Activated T-helper 2 cell treated with anti-CD3 and anti-CD28 coated beads, Interferon-gamma antibody, Interleukin-2, Interleukin-4, amounts not matched to agents 10 μg/mL and 5 μg/mL and 100 μg/mL, durations not matched to agents 14 hours and 24 hours and 36 hours (primary cell): ENCODE measurements at places on chromosomes 11 and 22. TPM values are rescaled to one million over a fixed set of nuclear protein-coding genes. Genes with fewer than 3 reads are reported as not detected.

- H3K4me1 ChIP-seq = peaks cover 2% of the 10 kb centered on the region
- no peaks in the 10 kb centered on the region for H3K36me3 ChIP-seq
- DNase-seq = no peak
- no peak overlapping the region for H3K27ac ChIP-seq
- no peak overlapping the region for H3K4me3 ChIP-seq
These were observed 309.1 kb downstream of the SWAP70 start for GRCh38 chr11:9972989-9973388.

DNA sequence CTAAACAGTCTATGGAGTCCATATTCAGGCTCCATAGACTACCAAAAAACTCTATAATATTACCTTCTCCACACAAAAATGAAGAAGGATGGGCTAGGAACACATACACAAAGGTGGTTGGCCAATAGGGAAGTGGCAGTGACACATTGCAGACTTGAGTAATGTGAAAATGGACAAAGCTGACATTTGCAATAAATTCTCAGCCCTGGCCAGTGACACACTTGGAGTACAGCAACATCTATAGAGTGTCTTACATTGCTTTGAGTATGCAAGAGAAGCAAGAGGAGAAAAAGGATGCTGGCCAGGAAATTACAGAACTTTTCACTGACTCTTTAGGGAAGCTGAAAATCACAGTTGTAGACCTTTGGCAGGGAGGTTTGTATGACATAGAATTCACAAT lies 7.3 kb upstream of the OR52W1 start:
- DNase-seq = no peak
- no peak overlapping the region for H3K27ac ChIP-seq
- no peaks in the 10 kb centered on the region for H3K36me3 ChIP-seq
- H3K4me3 ChIP-seq = no peak overlapping the region
- peaks cover 6% of the 10 kb centered on the region for H3K27me3 ChIP-seq

DNA sequence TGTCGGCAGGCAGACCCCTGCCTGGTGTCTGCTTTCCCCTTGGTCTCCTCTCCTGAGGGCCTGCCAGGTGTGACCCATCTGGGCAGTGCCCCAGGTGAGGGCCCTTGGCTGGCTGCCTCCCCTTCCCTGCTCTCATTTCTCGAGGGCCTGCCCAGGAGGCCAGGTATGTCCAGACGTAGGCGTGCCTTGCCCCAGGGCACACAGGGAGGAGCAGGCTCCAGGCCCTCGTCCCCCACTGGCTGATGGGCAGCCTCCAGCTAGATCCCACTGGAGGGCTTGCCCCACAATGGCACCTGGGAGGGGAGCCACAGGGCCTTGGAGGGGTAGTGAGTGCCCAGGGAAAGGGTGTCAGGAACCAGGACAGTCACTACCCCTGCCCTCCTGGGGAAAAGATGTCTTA lies 95.9 kb downstream of the CACNA1I start:
- peaks cover 13% of the 10 kb centered on the region for H3K36me3 ChIP-seq
- DNase-seq = no peak
- no peak overlapping the region for H3K27ac ChIP-seq
- H3K4me3 ChIP-seq = no peak overlapping the region

GRCh38 chr11:117584056-117584830 lies 212.8 kb downstream of the DSCAML1 start:
- no peaks in the 10 kb centered on the region for H3K36me3 ChIP-seq
- H3K4me3 ChIP-seq = no peak overlapping the region
- H3K27me3 ChIP-seq = peaks cover 3% of the 10 kb centered on the region
- no peak overlapping the region for H3K27ac ChIP-seq
- H3K4me1 ChIP-seq = no peaks in the 10 kb centered on the region
- no peak for DNase-seq

DNA sequence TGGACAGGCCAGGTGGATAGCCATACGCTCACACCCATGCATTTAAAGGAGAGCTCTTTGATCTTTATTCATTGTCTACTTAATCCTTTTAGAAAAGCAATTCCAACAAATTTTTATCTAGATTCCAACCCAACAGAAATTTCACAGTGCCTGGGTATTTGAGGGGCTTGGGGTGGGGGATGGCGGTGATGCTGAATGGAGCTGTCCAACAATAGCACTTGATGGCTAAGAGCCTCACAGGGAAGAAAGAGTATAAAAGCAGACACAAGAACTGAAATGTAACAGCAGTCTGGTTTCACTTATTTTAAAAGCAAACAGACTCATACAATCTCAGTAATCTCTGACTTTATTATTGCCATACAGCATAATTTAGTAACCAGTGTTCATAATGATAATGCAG lies 101.8 kb upstream of the SORL1-AS1 start:
- H3K4me3 ChIP-seq = no peak overlapping the region
- no peaks in the 10 kb centered on the region for H3K27me3 ChIP-seq
- no peak for DNase-seq
- H3K27ac ChIP-seq = no peak overlapping the region
- H3K4me1 ChIP-seq = peaks cover 10% of the 10 kb centered on the region

DNA sequence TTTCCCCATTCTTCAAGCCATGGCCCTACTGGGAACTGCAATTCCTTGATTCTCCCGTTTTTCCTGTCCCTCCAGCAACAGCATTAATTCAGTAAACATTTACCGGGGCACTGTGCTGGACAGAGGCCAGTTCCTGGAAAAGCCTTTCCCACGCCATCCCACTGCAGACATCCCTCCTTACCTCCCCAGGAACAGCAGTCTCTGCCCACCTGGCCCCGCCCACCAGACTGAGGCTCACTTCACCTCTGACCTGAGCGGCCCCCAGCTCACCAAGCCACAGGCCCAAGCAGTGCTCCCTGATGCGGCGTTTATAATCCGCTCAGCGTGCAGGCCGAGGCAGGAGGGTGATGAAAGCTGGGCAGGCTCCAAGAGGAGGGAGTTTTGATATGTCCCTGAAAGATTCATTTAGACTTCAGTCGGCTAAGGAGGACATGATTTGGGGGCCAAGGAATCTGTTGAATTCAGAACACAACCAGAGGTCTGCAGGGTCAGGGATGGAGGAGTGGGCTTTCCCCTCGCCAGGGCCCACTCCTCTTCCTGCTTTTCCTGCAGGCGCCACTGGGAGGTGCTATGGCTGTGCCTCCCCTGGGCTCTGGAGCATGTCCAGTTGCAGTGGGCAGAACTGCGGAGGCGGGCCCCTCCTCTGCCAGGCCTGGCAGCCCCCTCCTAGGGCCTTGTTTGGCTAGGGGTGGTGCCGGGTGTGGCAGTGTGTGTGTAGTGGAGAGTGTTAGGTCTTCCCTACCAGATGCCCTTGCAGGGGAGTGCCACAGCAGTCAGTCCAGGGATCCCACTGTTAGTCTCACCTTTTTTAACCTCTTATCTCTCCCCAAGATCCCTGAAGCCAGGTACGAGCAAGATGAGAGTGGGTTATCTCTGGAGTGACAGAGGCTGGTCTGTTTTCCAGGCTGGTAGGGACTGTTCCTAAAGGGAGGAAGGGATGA lies 1.4 kb upstream of the TAGLN start:
- H3K36me3 ChIP-seq = peaks cover 4% of the 10 kb centered on the region
- H3K27ac ChIP-seq = no peak overlapping the region
- H3K27me3 ChIP-seq = no peaks in the 10 kb centered on the region
- DNase-seq = no peak
- no peaks in the 10 kb centered on the region for H3K4me1 ChIP-seq

DNA sequence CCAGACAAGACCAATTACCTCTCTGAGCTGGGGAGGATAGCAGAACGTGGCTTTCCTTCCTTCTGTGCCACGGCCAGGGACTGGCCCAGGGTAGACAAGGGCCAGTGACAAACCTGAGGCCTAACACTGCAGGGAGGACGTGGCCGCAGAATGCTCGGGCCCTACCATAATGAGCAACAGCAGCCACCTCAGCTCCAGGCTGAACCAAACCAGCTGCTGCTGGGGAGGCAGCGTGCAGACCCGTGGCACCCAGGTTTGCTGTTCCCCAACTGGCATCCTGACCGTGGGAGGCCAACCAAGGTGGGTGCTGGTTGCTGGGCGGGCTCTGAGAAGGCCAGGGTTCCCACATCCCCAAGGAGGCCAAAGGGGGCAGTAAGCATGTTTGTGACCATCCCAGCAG lies 83.0 kb downstream of the MORC2 start:
- no peak for DNase-seq
- no peak overlapping the region for H3K27ac ChIP-seq
- no peaks in the 10 kb centered on the region for H3K4me1 ChIP-seq
- H3K4me3 ChIP-seq = no peak overlapping the region
- no peaks in the 10 kb centered on the region for H3K27me3 ChIP-seq

The SYT9 gene
- not detected in 2 replicates for total RNA-seq

The OVOL1 gene
- total RNA-seq = 0.16 TPM in 2 replicates

DNA sequence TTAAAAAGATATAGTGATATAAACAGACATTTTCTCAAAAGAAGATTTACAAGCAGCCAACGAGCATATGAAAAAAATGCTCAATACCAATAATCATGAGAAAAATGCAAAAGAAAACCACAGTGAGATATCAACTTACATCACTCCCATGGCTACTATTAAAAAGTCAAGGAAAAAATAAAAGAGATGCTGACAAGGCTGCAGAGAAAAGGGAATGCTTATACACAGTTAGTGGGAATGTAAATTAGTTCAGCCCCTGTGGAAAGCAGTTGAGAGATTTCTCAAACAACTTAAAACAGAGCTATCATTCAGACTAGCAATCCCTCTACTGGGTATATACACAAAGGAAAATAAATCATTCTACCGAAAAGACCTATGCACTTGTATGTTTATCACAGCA lies 97.1 kb upstream of the CARD18 start:
- no peak for DNase-seq
- no peaks in the 10 kb centered on the region for H3K36me3 ChIP-seq
- no peak overlapping the region for H3K4me3 ChIP-seq

- no peak overlapping the region for H3K4me3 ChIP-seq
- H3K27ac ChIP-seq = no peak overlapping the region
- peak; percentile 44 for DNase-seq
- H3K36me3 ChIP-seq = peaks cover 17% of the 10 kb centered on the region
- no peaks in the 10 kb centered on the region for H3K27me3 ChIP-seq
These were observed 4.2 kb upstream of the STIP1 start for GRCh38 chr11:64181506-64182411.

The YAP1 gene
- not detected in 2 replicates for total RNA-seq

DNA sequence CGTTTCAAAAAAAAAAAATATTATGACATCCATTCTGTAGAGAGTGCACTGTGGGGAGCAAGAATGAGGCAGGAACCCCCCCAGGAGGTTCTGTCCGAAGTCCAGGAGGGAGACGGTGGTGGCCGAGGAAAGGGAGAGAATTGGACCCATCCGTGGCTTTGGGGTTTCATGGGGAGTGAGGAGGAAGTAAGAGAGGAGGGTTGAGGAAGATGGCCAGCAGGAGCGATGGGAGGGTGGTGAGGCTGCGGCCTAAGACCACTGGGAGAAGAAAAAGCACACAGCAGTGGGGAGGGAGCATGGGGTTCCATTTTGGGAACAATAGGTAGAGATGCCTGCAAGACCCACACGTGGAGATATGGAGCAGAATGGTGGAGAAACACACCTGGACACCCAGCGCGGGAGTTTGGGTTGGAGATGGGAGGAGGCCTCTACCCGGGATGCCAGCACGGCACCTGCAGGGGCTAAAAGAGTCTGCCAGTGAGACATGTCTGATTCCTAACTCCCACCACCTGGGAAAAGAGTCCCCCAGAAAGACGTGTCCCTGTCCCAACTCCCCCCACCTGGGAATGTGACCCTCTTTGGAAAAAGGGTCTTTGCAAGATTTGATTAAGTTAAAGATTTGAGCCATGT lies 72.5 kb upstream of the SHANK2 start:
- no peaks in the 10 kb centered on the region for H3K4me1 ChIP-seq
- no peaks in the 10 kb centered on the region for H3K36me3 ChIP-seq
- H3K4me3 ChIP-seq = no peak overlapping the region

The RAB3IL1 gene
- 0.09 TPM in 1 of 2 replicates, not detected in the other for total RNA-seq

The POU2AF3 gene
- total RNA-seq = 0.16 TPM in 1 of 2 replicates, not detected in the other

GRCh38 chr22:26536056-26536761 lies 23.9 kb upstream of the TFIP11 start:
- H3K36me3 ChIP-seq = peaks cover 26% of the 10 kb centered on the region
- H3K4me1 ChIP-seq = peaks cover 10% of the 10 kb centered on the region
- no peaks in the 10 kb centered on the region for H3K27me3 ChIP-seq
- DNase-seq = no peak
- H3K27ac ChIP-seq = no peak overlapping the region
- no peak overlapping the region for H3K4me3 ChIP-seq

DNA sequence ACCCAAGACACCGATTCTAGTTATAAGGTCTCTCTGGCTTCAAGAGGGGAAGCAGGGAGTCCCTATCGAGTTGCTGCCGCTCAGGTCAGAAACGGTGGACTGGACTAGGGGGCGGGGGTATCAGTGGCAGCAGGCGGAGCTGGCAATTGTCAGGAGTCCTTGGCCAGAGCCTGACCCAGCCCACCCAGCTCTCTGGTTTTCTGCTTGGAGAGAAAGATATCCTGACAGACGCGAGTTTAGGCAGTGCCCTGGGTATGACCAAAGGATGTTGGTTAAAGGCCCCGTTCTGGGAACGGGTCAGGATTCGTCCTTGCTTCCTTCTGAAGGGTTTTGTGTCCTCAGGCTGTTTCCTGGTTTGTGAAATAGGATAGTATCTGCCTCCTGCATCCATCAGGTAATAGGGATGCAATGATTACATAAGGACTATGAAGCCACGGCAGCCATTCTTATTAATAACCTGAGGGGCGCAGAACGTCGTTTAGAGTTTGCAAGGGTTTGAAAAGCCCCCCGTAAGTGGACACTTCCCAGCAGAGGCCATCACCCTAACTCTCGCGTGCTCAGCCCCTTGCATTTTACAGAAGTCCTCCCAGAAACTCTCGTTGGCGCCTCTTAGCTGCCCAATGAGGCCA lies 700 bp upstream of the DEPDC5 start:
- peaks cover 45% of the 10 kb centered on the region for H3K4me1 ChIP-seq
- no peak for DNase-seq
- peak overlapping the region; percentile 81 for H3K4me3 ChIP-seq
- H3K27ac ChIP-seq = peak overlapping the region; percentile 99

DNA sequence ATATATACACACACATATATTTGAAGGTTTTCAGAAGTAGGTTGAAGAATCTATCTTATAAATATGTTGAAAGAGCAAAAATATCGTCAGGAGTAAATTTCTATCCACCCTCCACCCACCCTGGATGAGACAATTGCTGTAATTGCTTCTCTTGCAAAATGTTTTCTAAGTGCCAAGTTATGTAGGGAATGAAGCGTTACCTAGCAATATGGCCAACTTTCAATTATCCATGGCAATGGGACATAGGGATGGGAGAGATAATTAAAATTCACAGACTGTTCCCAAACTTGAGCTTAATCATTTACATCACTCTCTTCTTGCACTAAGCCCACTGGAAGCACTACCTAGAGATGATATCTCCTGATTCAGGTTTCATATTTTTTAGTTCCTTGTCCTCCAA lies 806.2 kb upstream of the RAG2 start:
- no peak overlapping the region for H3K4me3 ChIP-seq
- no peaks in the 10 kb centered on the region for H3K4me1 ChIP-seq
- no peak for DNase-seq
